Vein endothelial cell (primary cell): ENCODE measurements at places on chromosomes 2 and 18. TPM values are rescaled to one million over a fixed set of nuclear protein-coding genes. Genes with fewer than 3 reads are reported as not detected.

IL1A gene
- total RNA-seq: 0.33 and 0.57 TPM in 2 replicates

NYAP2 gene
- total RNA-seq: not detected in 2 replicates

IL36B gene
- total RNA-seq: not detected in 2 replicates

TMEM200C gene
- not detected in 2 replicates for total RNA-seq

TFCP2L1 gene
- total RNA-seq: not detected in 2 replicates

TMEFF2 gene
- total RNA-seq: under 0.01 TPM in 1 of 2 replicates, not detected in the other

LCT gene
- total RNA-seq: under 0.01 TPM in 1 of 2 replicates, not detected in the other

SCN9A gene
- 0.33 and 0.96 TPM in 2 replicates for total RNA-seq

IL1F10 gene
- total RNA-seq: not detected in 2 replicates

CNOT9 gene
- total RNA-seq: 63.4 and 77.7 TPM in 2 replicates

GKN1 gene
- total RNA-seq: not detected in 2 replicates
